ENCODE measurements at places on chromosomes 7 and 10.

- no peak for DNase-seq
Observed at GRCh38 chr7:89517815-89518214, 636.5 kb upstream of the STEAP1 start.

- no peak for DNase-seq
Observed at GRCh38 chr7:116629051-116629463, 42.9 kb upstream of the MET start.

DNA sequence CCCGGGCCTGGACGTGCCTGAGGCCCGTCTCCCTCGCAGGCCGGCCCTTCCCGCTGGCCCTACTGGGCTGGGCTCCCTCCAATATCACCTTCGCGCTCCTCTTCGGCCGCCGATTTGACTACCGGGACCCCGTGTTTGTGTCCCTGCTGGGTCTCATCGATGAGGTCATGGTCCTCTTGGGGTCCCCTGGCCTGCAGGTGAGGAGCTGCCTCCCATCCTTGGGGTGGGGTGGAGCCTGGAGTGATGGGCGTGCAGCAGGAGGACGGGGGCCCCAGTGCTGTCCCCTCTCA is 2.1 kb downstream of the CYP2W1 start:
- no peak for DNase-seq

DNA sequence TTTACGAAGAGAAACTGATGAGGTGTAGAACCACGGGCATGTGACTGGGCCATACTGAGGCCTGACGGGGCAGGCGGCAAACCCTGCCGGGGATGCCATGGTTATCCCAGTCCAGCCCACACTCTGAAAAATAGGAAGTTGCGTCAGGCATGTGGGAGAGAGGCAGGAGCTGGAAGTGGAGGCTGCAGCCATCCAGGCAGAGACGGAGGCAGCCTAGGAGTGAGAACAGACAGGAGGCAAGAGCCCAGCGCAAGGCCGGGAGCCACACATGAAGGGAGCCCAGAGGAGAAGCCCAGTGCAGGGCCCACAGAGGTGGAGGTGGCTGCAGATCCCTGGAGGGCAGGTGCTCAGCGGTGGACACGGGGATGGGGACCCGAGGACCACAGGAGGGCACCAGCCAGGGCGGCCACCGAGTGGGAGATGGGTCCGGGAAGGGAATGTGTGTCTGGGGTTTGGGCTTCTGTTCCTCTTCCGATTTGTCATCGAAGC is 175.2 kb upstream of the PPP2R2D start:
- DNase-seq, result no peak

DNA sequence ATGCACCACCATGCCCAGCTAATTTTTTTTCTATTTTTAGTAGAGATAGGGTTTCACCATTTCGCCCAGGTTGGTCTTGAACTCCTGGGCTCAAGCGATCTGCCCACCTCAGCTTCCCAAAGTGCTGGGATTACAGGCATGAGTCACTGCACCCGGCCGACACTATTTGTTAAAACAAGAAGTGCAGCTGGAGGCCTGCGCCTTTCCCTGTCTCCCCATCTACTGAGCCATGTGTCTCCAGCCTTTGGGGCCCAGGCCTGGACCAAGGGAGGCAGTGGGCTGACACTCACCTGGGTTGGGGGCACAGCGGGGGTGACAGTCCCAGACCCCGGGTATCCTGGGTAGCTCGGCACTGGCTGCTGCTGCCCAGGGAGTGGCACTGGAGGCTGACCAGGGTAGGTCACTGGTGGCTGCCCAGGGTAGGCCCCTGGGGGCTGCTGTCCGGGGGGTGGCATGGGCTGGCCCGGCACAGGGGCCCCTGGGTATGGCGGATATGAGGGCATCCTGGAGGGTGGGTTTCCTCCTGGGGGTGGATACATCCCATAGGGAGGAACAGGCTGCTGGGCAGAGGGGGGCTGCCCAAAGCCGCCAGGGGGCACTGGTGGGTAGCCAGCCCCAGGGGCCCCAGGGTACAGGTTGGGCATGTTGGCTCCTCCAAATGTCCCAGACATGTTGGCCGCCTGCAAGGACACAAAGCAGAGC is 36.3 kb downstream of the PLAC9 start:
- peak; percentile 44 for DNase-seq

DNA sequence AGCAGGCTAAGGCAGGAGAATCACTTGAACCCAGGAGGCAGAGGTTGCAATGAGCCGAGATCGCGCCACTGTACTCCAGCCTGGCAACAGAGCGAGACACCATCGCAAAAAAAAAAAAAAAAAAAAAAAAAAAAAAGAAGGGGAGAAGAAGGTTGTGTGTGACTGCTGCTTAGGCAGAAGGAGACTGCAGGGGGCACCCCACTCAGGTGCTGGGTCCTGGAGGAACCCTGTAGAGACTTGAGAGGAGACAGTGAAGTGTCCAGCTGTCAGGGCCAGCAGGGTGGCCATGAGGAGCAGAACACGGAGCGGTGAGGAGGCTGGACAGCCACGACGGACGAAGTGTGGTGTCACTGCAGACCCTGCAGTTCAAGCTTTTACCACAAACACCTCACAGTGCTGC is 99.0 kb upstream of the NMT2 start:
- DNase-seq, result no peak

DNA sequence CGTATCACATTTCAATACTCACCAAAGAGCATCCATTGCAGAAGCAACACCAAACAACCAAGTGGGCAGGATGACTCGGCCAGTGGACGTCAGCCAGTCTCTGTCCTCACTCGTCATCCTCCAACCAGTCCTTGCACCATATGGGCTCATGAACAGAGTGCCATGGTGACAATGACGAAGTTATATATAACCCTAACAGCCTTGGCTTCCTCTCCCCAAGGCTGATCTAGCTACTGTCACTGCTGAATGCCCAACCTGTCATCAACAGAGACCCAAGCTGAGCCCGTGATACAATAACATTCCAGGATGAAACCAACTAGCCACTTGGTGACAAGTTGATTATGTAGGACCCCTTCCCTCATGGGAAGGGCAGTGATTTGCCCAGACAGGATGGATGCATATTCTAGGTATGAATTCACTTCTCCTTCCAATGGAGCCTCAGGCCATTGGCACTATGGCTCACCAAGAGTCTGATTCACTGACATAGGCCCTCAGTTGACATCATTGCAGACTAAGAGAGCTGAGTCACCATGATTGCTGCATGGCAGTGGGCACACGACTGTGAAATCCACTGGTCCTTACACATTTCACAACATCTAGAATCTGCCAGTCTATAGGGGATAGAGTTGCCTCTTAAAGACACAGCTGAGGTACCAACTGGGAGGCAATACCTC is 26.3 kb upstream of the PPIF start:
- DNase-seq, result peak; percentile 41

DNA sequence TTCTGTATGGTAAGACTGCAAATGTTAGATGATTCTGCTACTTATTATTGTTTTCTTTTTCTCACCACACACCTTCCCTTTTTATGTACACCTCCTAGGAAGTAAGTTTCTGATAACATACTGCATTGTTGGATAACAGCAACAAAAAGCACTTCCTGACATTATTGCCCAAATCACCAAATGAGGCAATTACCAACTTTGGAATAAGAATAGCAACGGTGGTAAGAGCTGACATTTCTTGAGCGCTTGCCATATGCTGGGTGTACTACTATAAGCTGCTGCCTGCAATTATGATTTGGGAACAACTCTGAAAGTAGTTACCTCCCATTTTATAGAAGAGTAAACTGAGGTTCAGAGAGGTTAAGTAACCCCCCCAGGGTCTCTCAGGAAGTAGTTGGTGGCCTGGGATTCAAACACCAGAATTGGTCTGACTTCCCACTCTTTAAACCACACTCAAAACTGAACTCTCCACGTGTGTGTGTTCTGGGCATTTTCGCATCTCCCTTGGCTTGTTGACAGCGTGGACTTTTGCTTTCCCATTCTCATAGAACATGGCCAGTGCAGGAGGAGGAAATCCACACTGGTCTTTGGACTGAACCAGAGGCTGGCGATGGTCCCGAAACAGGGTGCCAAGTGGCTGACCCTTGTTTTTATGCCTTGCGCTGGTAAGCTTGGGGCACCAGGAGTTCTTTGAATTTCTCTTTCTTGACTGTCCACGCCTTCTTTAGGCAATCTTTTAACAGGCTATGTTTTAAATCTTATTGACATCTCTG is 71.4 kb downstream of the TCF7L2 start:
- no peak for DNase-seq
